ENCODE measurements at places on chromosomes 16 and 17.

DNA sequence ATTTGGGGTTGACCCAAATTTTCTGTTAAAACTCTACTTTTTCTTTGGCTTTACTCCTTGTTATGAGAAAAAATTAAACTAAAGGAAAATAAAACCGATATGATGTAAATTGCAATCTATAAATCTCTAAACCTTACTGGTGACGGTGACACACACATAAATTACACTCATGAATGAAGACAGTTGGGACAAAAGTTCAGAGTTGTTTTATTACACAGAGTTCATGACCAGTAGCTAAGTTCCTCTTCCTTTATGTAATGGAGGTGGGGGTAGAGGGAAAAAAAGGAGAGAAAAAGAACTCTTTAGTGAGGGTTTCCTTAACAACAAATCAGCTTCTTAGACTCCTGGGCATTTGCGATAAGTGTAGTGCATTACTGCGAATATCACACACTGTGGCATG, 220.7 kb downstream of the KCNJ2 start:
- DNase-seq: no peak

- DNase-seq: no peak
Measured at GRCh38 chr17:77454242-77455095, 313.7 kb downstream of the SEC14L1 start.

DNA sequence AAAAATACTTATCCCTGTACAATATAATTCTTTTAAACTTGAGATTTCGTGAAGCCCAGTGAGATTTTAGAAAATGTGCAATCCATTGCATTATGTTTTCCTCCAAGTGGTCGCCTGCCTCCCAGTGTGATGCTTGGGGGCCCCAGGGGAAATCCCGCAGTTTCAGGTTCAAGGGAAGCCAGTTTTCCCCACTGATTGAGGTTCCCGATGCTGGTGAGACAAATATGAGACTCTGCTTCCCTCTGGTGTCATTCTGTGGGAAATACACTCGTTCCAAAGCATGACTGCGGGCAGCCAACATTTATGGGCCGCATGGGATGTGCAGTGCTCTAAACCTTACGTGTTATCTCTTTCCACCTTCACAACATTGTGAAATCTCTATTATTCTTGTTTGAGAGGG, 200.8 kb downstream of the PRKCB start:
- DNase-seq: peak; percentile 16

DNA sequence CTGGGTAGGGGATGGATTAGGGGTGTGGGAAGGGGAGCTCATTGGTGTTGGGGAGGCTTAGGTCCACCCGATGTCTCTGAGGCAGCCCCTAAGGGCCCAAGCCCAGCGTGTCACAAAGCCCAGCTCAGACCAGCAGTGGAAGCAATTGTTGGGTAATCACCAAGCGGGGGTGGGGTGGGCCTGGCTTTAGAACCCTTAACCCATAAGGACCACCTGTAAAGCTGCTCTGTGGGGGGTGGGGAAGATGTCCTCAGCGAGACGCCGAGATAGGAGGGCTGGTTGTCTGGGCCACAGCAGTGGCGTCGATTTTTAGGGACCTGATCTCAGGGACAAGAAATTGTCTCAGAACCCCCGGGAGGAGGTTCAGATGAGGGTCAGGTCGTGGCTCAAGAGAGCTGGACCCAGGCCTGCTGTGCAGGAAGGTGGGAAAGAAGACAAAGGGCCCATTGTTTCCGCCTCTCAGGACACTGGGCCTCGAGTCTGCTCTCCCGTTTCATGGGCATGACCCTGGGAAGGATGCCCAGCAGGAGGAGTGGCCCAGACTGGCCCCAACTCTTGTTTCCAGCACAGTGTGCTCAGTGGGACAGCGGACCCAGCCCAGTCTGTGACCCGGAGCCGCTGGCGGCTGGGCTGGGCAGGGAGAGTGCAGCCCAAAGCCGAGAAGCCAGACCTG, 15.9 kb downstream of the ST6GALNAC2 start:
- peak; percentile 45 for DNase-seq

GRCh38 chr17:11638700-11639265, 40.5 kb downstream of the DNAH9 start:
- no peak for DNase-seq

- no peak for DNase-seq
Measured at GRCh38 chr17:64138441-64138840, 8.5 kb upstream of the ERN1 start.

DNA sequence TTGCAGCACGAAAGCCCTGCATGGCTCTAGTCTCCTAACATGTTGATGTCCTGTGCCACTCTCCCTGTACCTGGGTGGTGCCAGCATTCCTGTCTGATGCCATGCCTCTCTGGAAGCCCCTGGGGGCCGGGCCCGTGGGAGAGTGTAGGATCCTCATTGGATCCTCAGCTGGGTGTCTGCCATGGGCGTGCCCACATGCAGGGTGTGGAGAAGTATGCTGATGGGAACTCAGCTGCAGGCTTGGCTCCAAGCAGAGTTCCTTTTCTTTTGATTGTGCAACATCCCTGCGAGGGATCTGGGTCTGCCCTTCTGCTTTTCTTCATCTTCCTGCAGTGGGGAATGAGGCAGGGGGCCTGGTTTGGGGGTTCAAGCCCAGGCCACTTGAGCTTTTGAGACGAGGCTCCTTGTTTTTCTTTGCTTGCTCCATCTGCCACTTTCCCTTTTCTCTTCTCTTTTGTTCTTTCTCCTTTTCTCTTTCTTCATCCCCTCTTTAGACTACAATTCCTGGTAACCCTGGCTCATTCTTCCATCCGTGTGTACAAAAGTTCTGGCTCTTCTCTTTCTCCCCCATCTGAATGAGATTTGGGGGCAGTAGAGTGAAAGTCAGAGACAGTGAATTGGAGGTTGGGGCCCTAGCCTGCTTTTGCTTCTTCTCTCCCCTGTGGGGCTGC, 32.9 kb downstream of the KSR1 start:
- no peak for DNase-seq

DNA sequence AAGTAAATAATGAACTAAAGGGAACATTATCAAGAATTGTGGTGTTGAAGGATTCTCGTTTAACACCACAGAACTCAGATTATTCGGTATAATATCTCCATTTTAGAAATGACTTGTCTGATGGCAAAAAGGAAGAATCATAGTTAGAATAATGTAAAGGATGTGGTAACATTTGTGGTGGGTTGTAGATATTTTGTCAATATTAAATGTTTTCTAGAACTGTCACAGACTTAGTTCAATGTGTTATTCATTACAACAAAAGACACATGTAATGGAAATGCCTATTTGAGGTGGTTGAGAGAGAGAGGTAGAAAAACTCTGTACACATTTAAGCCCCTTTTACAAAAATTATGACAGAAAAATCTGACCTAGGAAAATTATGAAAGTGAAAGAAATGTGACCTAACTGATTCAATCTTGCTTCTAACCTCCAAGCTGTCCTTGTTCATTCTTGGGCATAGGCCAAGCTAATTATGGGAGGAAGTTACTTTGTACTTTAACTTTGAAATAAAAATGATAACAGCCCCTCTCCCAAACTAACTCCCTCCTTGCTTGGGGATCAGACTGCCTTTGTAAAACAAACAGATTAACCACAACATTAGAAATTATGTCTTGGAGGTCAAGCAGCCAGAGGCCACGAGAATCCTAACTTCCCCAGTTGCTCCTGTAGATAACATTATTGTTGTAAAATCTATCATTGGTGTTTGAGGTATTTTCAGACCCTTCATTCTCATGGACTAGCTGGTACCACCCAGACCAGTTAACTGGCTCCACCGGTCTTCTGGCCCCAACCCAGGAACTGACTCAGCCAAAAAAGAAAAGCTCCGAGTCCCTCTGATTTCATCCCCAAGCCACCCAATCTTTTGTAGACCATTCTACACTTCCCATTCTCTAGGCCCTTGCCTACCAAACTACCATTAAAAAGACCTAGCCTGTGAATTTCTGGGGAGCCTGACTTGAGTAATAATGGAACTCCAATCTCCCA, 1287.8 kb upstream of the CDH8 start:
- no peak for DNase-seq

- DNase-seq: no peak
Measured at GRCh38 chr17:49277638-49278037, 47.1 kb upstream of the PHOSPHO1 start.

- no peak for DNase-seq
Measured at GRCh38 chr16:83305092-83305491, 502.7 kb upstream of the HSBP1 start.

DNA sequence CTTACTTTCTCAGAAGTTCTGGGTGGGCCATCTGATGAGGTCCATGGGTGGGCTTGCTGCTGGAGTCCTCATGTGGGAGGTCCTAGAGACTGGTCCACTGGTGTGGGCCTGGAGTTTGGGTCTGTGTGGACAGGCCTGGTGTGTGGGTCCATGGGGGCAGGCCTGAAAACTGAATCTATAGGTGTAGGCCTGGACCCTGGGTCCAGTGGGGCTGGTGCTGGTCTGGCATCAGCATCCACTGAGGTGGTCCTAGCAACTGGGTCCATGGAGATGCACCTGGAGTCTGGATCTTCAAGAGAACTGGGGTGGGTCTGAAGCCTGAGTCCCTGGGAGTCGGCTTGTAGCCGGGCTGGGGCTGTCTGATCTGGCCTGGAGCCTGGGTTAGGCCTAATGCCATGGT, 253.8 kb upstream of the CCL2 start:
- no peak for DNase-seq

DNA sequence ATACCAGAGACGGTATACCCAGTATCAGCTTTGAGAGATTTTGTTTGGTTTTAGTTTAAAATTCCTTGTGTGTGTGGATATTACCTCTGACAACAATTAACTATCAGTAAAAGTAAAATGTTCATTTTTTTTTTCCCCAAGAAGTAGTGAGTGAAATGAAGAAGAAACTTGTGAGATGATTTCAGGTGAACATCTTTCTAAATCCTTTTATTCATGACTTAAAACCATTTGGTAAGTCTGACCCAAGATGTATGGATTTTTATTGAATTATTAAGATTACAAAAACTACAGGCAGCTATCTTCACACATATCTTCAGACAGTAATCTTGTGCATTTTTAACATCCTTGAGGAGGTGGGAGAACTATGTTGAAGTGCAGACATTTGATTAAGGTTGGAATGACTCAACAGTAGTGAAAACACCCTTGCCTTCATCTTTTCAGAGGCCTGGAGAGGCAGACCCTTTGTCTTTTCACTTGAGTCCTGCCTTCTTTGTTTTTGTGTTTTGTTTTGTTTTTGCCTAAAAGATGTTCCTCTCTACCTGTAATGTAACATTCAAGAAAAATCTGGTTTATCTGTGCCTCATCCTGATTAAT, 240.3 kb upstream of the TBX2 start:
- DNase-seq: no peak

DNA sequence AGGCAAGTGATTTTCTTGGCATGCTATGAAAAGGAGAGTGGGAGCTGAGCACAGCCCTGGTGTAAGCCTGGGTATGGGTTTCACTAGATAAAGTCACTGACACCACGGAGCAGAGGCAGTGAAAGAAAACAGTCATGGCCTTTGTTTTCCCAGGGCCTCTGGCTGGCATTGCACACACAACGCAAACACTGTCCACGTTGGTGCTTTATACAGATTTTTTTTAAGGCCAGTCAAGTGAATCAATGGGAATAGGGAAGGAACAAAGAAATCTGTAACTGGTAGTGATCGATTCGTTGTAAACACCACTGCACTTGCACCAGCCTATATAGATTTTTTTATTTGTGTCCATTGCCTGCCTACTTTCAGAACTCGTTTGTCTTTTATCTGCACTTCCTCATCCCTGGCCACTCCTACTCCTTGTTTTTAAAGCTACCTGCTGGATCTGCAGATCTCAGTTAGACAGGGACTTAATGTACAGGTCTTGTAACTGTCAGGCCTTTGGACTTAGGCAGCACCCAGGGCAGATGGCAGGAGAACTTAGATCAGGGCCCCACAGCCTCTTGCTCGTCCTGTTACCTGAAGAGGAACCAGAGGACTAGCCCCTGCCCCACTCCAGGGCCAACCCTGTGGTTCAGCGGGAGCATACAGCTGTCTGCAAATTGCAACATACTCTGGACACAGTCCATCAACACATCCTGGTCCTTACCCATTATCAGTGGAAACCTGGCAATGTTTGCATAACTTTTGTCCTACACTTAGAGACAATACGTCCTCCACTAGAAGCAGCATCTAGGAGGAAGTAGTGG, 10.6 kb upstream of the TMIGD1 start:
- DNase-seq: peak; percentile 41

DNA sequence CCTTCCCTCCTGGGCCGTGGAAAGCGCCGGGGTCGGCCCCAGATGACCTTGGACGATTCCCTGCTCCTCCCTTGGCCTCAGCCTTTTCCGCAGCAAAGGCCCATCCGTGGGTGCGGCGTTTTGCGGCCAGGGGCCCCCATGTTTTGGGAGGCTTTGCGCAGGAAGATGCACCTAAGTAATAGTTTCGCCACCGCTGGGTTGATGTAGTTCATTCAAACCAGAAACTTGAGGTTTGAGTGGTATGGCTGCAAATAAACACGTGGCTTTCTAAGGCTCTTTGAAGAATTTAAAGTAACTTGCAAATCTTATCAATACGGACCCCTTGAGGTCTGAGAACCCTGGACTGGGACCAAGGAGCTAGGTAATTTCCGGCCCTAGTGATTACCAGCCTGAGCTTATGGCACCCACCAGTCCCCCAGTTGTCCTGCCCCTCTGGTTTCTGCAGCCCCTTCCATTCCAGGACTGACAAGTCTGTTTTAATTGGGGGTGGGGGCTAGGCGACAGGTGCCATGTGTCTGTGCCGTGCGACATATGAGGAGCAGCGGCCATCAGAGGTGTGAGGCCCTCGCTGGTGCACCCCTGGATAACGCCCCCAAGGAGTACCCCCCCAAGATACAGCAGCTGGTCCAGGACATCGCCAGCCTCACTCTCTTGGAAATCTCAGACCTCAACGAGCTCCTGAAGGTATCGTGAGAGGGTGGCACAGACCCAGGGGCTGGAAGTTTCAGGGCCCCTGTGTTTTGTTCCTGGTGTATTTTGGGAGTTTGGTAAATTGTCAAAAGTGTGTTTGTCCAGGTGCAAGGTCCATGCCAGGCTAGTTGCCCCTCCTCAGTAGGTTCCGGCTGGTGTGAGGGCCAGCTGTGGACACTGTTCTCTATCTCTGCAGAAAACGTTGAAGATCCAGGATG, 834 bp downstream of the MRPL12 start:
- DNase-seq: no peak

DNA sequence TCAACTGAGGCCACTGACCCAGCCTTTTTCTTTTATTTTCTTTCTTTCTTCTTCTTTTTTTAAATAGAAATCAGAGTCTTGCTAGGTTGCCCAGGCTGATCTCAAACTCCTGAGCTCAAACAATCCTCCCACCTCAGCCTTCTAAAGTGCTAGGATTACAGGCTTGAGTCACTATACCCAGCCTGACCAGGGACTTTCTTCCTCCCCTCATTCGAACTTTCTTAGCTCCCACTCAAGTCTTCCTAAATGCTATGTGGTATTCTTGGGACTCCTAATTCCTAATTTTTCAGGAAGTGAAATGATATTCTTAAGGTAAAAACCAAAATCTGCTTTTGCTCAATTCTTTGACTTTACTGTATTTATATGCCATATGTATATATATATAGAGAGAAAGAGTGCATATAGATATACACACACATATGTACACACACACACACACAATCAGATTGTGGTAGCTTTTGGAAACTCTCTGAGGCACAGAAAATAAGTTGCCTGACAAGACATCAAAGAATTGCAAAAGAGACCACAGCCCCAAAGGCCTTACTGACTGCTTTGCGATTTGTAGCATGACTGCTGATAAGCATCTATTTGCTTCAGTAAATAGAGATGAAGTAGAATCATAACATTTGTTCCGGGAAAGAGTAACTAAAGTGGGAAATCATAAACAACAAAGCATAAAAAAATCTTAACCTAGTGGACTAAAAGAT, 9.5 kb upstream of the AMZ2 start:
- DNase-seq: no peak

All from occipital lobe (tissue), 3 donors.